ENCODE measurements at places on chromosomes 6 and 20.

DNA sequence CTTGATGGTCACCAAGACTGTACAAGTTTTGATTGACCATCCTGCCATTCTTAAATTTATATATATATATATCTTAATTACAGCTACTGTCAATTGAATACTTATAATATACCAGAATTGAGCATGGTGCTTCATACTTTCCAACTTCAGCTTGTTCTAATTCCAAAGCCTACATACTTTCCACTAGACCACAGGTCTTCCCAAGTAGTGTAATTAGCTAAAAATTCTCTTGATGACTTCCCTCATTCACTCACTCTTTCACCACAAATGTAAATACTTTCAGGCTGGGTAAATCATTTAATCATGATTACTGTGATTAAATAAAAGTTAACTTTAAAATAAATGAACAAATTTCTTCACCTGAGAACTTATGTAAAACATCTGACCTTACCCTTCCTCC lies 3.4 kb downstream of the ASF1A start:
- no peak for DNase-seq

DNA sequence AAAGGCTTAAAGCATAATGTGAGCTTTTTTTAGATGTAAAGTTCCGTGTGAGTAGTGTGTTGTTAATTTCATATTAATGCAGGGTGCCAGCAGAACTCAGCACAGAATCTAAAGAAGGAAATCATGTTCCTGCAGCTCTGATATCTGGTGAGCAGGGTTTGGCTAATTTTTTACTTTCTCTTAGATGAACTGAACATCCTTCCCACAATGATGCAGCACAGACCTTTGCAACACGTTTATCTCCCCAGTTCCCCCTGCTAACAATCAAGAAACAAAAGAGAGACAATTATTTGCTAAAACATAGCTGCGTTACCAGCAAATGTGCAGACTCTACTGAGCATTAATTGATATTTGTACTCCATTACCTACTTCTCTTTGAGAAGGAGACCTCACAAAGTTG lies 39.1 kb upstream of the ATXN1 start:
- no peak for DNase-seq

GRCh38 chr6:20606831-20607230 lies 72.6 kb downstream of the CDKAL1 start:
- no peak for DNase-seq

GRCh38 chr6:26336355-26337198 lies 28.4 kb upstream of the BTN3A2 start:
- DNase-seq: no peak

DNA sequence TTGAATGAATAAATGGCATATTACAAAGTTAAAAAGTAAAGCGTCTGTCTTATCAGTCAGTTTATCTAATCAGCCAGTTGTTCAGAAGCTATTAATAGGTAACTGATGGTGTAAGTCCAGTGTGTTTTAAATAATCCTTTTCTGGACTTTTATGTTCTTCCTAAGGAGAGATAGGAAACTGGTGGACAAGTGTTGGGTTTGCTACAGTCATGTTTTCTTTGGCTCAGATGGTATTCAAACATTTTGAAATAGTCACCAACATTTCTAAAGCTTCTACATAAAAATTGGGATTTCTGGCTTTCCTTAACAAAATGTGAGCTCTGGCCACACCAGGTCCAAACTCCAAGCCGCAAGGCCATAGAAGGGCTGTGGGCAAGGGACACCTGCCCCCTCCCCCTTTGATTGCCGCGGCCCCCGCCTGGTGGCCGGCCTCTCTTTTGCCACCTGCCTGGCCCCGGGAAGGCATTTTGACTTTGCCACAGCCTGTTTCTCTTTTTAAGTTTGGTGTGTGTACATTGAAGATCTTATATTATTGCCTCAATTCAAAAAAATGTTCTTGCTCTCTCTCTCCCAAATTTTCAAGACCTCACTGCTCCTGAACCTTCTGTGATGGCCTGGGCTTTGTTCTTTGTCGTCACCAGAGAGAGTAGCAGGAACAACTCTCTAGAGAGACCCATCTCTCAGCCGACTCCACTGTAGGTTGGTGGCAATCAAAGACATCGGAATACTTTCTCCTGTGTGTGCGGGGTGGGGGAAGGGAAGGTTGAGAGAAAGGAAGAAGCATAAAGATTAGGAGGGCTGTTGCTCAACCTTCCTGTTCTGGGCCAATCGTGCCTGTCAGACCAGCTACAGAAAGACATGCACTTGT lies 84.0 kb upstream of the ZNF217 start:
- DNase-seq: peak; percentile 47

GRCh38 chr20:5127204-5127858 lies 523 bp downstream of the CDS2 start:
- peak; percentile 73 for DNase-seq

- no peak for DNase-seq
Observed at GRCh38 chr6:109296452-109296851, 85.8 kb downstream of the CD164 start.

DNA sequence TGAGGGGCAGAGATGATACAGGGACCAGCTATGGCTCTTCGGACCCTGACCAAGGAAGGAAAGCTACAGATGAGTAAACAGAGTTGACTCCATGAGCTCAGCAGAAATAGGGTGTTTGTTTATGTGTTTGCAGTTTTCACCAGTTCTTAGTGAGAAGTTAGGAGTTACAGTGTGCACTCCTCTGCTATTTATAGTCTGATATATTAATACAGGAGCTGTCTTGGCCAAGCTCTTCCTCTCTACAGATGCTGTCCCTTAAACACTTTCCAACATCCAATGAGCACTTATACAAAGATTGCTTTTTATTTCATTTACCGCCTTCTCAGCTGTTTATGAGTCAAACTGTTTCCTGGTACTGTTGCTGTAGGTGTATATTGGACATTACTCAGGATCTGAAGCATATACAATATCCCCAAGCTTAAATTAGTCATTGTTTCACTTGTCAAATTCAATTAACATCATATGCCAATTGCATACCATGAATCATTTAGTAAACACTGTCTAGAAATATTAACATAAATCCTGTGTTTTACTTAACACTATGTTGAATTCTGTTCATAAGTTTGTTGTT lies 618.0 kb downstream of the PRKN start:
- DNase-seq: no peak

DNA sequence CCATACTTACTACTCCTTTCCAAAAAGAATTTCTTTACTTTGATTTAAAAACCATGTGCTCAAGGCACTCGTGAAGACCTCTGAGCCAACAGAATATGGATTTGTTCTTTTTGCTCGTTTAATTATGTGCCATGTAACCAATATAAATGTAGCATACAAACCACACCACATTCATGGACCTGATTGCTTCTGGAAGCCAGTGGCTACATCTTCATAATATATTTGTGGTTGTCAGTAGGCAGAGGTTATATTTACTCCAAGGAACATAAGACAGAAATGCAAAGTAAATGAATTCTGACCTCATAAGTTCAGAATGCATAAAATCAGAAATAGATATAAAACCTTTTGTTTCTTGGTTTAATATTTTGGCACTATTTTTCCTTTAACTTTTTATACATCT lies 373.0 kb downstream of the HDGFL1 start:
- no peak for DNase-seq

DNA sequence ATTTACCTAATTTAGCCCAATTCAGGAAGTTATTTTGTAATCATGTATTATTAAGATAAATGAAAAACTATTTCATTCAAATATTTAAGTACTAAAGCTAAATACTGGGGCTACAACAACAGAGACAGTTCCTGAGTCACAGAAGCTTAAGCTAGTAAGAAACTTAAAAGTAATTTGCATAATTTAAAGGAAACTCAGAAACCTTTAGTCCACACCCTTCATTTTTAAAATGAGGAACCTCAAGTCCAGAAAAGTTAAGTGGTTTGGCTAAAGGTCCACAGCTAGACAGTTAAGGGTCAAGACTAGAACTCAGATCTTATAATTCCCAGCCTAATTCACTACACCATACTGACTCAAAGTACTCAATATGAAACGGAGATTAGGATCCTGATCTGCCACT lies 7.2 kb downstream of the LMBRD1 start:
- no peak for DNase-seq

- no peak for DNase-seq
Observed at GRCh38 chr6:55704421-55704820, 125.4 kb upstream of the HMGCLL1 start.

DNA sequence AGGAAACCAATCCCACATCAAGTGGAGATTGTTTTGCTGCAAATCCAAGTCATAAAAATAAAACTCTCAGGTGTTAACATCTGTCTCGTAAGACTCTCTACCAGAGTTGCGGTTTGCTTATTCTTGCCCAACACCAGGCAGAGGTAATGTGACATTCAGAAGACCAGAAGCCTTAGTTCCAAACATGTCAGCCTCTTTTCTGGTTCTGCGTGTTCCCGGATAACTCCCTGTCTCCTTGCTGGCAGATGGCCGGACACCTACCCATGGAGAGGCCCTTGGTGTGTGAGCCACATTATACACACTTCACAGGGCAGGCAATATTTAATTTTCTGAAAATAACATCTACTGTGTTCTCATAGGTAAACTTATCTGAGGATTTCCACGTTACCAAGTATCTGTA lies 73.4 kb downstream of the GMPR start:
- no peak for DNase-seq

DNA sequence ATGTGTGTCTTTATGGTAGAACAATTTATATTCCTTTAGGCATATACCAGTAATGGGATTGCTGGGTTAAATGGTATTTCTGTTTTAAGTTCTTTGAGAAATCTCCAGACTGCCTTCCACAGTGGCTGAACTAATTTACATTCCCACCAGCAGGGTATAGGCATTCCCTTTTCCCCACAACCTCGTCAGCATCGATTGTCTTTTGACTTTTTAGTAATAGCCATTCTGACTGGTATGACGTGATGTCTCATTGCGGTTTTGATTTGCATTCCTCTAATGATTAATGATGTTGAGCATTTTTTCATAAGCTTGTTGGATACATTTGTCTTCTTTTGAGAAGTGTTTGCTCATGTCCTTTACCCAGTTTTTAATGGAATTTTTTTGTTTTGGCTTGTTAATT lies 5.3 kb upstream of the TASP1 start:
- DNase-seq: no peak

GRCh38 chr6:145815309-145816274 lies 997 bp upstream of the FBXO30 start:
- DNase-seq: no peak

- DNase-seq: no peak
Observed at GRCh38 chr6:15401120-15401519, 155.3 kb downstream of the JARID2 start.

DNA sequence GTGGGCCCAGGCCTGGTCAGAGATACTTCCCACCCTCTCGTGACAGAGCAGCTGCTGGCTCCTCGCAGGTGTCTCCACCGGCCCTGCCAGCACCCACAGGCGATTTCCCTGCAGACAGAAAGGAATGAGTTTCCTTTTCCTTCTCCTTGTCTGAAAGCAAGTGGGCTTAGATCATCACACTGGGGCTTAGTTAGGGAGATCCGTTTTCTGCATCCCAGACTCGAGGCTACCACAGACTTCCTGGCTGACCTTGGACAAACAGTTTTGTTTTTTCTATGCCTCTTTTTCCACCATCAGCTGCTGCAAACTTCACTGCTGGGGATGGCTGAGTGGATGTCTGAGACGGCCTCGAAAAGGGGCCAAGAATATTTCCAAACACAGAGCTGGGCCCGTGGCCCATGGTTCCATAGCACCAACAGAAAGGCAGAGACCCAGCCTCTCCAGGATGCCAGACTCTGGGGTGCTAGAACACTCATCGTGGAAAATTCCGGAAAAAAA lies 86.5 kb downstream of the BANF2 start:
- no peak for DNase-seq

- DNase-seq: no peak
Observed at GRCh38 chr20:37636212-37636975, 57.4 kb upstream of the CTNNBL1 start.

GRCh38 chr20:50758992-50759391 lies 27.6 kb downstream of the PARD6B start:
- DNase-seq: no peak

GRCh38 chr6:85389151-85389797 lies 60.6 kb upstream of the NT5E start:
- no peak for DNase-seq

GRCh38 chr6:119514345-119514744 lies 164.8 kb upstream of the MAN1A1 start:
- no peak for DNase-seq

DNA sequence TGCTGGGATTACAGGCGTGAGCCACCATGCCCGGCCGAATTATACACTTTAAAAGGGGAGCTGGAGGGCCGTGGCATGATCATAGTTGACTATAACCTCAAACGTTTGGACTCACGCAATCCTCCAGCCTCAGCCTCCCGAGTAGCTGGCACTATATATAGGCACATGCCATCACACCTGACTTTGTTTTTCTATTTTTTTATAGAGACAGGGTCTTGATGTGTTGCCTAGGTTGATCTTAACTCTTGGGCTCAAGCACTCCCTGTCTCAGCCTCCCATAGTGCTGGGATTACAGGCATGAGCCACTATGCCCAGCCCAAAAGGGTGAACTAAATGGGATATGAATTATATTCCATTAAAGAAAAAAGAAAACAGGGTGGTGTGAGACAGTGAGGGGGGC lies 7.8 kb downstream of the PTGIS start:
- no peak for DNase-seq

- DNase-seq: peak; percentile 65
Observed at GRCh38 chr6:131683479-131683878, 17.7 kb downstream of the OR2A4 start.

Measured in activated CD4-positive, alpha-beta T cell treated with anti-CD3 and anti-CD28 coated beads, Interleukin-2, Interleukin-4, amounts not matched to agents 100 ng/mL and 50 ng/mL, durations not matched to agents 16 hours and 8 hours (primary cell).